ENCODE measurements at places on chromosomes 13 and 19.

DNA sequence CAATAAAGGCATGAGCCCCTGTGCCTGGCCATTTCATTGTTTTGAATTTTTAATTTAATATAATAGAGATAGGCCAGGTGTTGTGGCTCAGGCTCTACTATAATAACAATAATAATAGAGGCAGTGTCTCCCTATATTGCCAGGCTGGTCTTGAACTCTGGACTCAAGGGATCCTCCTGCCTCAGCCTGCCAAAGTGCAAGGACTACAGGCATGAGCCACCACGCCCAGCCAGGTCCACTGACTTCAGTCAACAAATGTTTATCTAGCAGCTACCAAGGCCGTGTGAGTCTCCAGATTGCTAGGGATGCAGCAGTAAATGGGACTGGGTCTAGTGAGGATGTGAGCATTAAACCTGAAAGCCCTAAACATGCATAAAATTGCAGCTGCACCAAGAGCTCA lies 13.8 kb upstream of the ILF3 start:
- DNase-seq: no peak

DNA sequence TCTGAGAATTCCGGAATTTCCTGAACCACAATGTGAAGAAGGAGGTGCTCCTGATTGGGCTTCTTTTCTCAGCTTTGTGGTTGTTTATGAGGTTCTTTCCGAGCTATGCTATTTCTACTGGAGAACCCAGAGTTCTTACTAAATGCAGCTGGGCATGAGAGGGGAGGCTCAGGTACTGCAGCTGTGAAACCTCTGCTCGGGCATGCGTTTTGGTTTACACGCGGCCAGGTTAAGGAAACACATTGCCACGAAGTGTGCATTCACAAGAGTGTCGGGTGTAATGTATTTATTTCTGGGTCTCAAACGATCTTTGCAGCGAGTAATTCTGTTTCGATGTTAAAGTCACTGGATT lies 661 bp upstream of the MIR17HG start:
- DNase-seq: peak; percentile 33

DNA sequence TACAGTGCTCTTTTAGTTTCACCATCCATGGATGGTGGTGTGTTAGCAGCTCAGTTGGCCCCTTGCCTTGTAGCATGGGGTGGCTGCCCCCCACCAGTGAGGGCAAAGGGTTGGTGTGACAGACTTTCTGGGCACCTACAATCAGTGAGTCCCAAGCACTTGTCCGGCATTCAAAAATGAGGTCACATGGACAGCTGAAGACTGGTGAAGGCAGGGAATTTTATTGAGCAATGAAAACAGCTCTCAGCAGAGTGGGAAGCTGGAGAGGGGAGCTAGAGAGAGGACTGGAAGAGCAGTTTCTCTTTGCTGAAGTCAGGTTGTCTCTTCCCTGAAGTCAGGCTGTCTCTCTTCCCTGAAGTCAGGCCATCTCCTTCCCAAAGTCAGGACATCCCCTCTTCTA lies 1053.2 kb downstream of the SLITRK1 start:
- no peak for DNase-seq

GRCh38 chr13:100029933-100030332 lies 48.3 kb downstream of the ZIC2 start:
- DNase-seq: no peak

GRCh38 chr19:18090545-18091216 lies 3.9 kb upstream of the IL12RB1 start:
- DNase-seq: no peak

GRCh38 chr19:19540715-19541515 lies 2.9 kb downstream of the CILP2 start:
- DNase-seq: peak; percentile 50

Data from activated CD8-positive, alpha-beta memory T cell treated with anti-CD3 and anti-CD28 coated beads for 4 hours (primary cell).